ENCODE measurements at places on chromosomes 1 and 21.

DNA sequence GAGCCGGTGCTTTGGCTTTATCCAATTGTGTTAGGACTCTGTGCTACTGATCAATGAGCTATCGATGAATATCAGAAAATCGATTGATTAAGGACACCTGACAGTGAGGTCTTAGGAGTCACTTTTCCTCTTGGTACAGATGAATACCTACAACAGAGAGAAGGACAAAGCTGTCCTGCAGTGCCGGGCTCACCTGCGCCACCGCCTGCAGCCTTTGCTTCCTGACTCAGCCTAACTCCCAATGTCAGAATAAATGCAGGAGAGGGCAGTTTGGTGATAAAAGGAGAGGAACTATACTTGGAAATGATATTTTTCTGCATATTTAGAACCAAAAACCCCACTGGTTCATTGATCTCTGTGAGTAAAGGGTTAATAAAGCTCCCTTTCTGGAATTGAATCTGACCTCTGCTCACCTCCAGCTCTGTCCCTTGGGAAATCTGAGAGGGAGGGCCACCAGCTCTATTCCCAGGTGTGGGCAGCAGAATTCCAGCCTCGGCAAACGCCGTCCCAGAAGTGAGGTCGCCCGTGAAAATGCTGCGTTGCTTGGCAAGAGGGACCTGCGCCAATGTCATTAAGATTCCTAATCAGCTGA, 39.3 kb downstream of the POFUT2 start:
- DNase-seq: no peak

DNA sequence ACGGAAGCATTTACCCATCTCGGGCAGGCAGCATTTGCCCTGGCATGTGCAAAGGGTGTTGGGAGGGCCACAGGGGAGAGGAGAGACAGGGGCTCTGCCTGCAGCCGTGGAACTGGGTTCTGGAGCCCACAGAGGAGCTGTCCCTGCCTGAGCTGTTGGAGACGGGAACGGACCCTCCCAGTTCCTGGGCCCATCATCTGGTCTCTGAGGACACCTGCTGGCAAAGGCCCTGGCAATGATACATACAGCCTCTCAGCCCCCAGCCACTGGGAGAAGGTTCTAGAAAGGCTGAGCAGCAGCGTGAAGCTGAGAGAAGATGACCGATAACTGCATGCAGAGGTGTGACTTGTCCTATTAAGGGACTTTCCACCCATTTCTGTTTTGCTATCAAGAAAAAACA, 31.4 kb downstream of the FAAP20 start:
- DNase-seq: no peak

- DNase-seq: no peak
Measured at GRCh38 chr1:15324869-15325335, 77.9 kb downstream of the FHAD1 start.

- DNase-seq: no peak
Measured at GRCh38 chr1:145782272-145783099, 41.4 kb downstream of the RNF115 start.

GRCh38 chr1:111290630-111291029, at the start of gene CHIA:
CHIA (plus strand) TSS chr1:111290851; CDS start chr1:111310468, 19,617 bp downstream.
- DNase-seq: no peak

DNA sequence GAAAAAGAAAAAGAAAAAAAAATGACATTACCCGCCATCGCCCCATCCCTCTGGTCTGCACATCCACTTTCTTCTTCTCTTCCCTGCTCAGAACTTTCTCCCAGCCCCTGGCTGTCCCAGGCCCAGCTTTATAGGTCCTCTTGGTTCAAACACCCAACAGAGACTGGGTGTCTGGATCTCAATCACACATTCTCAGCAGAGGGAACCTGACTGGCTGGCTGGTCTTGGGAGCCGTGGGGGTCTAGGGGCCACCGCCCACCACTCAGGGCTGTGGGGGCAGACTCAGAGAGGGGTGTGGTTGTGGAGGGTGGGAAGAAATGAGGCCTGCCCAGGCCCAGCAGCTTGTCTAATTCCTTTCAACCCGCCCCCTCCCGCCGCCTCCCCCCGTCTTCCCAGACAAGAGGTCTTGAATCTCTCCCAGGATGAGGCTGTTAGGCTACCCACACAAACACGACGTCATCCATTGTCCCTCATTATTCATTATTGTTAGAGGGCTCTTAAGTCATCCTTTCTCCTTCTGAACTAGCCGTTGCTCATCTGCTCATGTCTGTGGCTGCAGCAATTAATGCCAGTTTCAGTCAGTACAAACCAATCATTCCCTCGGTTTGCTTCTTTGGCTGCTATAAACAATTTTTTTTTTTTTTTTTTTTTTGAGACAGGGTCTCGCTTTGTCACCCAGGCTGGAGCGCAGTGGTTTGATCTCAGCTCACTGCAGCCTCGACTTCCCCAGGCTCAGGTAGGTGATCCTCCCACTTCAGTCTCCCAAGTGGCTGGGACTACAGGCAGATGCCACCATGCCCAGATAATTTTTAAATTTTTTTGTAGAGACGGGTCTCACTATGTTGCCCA, 40.6 kb upstream of the CLIC4 start:
- no peak for DNase-seq

GRCh38 chr1:226395753-226396152, 12.1 kb downstream of the PARP1 start:
- DNase-seq: no peak

DNA sequence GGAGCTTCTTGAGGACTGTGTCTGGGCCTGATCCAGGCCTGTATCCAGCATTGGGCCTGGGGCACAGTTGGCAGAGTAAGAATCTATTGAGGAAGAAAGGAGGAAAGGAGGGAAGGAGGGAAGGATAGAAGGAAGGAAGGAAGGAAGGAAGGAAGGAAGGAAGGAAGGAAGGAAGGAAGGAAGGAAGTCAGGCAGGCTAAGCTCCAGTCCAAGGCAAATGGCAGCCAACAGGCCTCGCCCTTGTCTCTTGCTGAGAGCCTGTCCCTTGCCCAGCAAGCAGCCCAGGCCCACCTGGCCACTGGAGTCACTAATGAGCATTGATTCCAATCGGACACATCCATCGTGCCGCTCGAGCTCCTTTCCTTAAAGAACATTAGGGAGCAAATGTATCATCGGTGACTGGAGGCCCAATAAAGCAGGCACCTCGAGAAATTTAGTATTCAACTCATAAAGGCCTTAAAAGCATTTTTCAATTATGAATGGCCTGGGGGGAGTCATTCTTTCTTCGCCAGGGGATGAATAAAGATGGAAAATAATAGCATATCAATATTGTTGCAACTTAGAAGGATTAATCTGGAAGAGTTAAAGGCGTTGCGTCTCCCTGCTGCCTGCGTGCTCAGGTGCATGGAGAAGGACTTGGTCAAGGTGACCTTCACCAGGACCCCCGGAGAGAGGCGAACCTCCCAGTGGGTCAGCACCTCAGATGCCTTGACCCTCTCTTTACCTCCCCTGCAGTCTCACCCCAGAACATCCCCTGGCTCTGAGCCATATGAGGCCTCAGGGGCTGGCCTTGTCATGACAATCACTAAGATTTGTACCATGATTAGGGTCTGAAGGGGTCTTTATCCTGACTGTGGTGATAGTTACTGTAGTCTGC, 144.5 kb upstream of the RUNX3 start:
- no peak for DNase-seq

DNA sequence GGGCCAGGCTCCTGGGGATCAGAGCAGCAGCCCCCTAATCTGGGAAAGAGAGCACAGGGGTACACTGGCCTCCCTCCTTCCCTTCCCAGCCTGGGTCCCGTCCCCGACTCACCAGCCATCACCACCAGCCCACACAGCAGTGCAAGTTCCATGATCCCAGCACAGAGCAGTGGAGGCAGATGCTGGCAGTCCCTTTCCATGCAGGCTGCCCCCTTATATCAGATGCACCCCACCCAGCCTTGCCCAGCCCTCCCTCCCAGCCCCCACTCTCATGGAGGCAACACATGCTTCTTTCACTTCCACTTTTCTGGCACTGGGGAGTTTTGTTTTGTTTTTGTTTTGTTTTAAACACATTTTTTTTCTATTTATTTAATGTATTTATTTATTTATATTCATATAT, at the start of gene PLA2G2D:
Gene PLA2G2D (minus strand): TSS at position 190 of the 400 bp plus-strand sequence. CDS start 38 bp downstream, at position 152.
- DNase-seq: no peak

DNA sequence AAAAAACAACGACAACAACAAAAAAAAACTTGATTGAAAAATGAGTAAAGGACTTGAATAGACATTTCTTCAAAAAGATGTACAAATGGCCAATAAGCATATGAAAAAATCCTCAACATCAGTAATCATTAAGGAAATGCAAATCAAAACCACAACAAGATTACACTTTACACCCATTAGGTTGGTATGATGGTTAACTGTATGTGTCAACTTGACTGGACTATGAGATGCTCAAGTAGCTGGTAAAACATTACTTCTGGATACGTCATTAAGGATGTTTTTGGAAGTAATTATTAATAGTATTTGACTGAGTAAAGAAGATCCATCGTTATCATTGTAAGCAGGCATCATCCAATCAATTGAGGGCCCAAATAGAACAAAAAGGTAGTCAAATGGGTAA, 34.9 kb upstream of the LYPLAL1 start:
- no peak for DNase-seq

DNA sequence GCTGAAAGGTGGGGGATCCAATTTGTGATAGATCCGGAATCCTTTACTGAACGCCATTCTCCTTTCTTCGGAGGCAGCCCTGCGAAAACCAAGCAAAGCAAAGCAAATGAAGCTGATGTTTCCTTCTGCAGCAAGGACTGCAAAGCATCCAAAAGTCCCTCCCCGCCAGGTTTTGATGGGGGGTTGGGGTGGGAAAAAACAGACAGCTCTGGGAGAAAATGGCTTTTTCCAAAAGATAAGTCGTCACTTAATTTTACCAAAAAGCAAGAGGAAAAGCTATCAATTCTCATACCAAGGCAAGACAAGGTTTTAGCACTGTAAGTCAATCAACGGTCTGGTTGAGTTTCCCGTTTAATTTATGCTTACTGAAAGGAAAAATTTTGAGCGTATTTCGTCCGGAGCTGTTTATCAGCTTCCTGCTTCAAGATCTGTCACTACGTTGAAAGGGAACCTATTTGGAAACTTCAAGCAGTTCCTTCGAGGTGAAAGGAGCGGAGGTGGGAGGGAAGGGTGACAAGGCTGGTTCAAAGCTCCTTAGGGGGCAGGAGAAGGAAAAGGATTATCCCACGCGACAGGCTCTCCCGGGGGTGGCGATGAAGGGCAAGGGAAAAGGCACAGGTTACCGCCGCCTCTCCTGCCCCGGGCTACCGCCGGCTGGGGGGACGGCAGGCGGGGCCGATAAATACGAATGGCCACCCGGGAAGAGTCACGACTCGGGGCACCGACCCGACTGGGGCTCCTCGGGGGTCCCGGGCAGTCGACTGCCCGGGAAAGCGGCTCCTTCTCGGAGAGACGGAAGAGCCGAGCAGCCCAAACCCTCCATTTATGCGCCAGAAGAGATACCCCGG, 750 bp downstream of the SYNJ1 start:
- DNase-seq: no peak

DNA sequence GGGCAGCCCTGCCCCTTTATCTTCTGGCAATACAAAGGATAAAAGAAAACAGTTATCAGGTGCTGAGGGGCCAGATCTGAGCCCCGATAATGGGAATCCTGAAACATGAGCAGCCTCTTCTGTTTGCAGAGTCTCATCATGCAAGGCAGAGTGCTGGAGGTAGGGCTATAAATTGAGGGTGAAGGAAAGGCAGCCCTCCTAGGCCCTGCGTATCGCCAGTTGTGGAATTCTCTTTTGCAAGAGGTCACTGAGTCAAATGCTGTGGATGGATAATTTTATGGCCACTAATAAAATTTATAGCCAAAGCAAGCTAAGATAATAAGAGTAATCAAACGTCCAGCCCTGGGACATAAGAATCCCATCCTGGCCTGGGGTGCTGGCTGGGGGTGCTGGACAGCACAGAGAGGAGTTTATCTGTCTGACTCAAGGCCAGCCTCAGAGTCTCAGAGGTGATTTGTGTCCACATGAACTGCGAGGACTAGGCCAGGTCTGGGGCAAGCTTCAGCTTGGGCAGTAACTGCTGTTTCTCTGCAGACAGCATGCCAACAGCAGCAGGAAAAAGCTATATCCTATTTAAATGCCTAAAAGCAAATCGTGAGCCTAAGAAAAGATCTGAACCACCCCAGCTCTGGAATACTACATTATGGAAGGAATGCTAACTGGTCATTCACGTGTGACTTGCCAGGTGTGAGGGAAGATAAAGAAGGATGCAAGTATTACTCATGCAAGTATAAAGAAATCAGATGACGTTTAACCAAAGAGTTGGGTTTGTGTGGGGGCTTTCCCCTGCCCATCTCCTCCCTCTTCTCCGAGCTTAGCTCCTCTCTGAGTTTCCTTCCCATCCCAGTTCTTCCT, 254.8 kb downstream of the KIF26B start:
- DNase-seq: no peak

GRCh38 chr1:17194615-17195528, 10.1 kb upstream of the PADI1 start:
- no peak for DNase-seq

DNA sequence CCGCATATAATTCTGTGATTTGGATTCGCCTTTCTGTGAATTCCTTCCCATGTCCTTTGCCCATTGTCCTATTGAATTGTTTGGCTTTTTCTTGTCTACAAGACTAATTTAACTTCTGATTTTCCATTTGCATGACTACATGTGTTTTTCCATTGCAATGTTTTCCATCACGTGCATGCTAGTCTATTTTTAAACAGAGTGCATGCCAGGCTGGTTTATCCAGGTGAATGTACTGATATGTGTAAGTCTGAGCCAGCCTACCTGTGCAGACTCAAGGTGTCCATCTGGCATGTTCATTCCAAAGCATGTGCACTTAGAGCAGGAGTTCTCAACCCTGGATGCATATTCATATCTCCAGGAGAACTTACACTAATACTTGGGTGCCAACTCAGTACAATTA, 59.7 kb downstream of the INAVA start:
- no peak for DNase-seq

DNA sequence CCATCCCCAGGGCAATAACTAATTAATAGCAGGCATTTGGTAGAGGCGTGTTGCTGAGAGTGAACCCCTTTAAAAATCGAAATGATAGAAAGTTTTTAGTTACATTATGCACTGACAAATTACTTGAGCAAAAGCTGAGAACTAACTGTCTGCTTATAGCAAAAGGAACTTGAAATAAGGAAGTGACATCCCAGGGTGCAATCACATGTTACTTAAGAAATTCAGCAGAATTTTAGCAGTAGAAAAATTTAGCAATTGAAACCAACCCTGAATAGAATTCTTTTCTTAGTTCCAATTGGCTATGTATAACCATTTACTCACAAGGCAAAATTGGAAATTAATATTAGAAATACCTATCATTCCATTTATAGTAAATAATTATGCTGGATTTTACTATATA, 139.5 kb upstream of the SAMSN1 start:
- peak; percentile 25 for DNase-seq

GRCh38 chr1:39082010-39082799, 56.1 kb downstream of the NDUFS5 start:
- DNase-seq: no peak

Measured in bone marrow (tissue), 2 donors.